Right cardiac atrium (tissue), 5 donors: ENCODE measurements at places on chromosomes 4 and X.

- no peak for DNase-seq
Measured at GRCh38 chrX:17237146-17237545, 137.9 kb upstream of the NHS start.

DNA sequence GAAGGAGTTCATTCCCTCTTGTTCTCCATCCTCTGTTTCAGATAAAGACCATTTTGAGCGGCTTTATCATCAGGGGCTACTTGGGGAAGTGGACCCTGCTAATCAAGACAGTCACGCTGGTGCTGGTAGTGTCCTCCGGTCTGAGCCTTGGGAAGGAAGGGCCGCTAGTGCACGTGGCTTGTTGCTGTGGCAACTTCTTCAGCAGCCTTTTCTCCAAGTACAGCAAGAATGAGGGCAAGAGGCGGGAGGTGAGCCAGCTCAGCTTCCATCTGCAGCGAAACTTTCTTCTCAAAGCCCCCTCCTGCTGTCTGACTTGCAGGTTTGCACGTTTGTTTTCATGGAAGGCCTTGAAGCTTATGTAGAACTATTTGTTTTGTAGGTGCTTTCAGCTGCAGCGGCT is 49.5 kb downstream of the CLCN4 start:
- DNase-seq: no peak

DNA sequence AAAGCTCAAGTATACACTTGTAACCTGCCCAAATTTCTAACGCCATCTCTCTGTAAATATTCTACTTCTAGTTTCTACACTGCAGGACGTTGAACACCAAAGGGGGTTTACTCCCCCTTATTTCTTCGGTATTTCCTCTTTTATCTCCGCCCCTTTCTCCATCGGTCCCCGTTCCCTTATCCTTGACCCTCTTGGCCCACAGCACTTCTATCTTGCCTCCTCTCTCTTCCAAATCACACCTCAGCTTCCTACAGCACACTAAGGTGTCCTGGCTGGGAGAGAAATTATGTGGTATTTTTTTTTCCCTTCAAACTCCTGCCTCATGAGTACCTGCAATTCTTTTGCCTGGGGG is 715 bp downstream of the ZMAT1 start:
- no peak for DNase-seq

- peak; percentile 97 for DNase-seq
Measured at GRCh38 chrX:120560842-120561633, at the start of gene CUL4B. Gene CUL4B, minus strand, starts transcription at chrX:120560962. Its CDS starts 324 bp downstream, at chrX:120560638.

- DNase-seq: no peak
Measured at GRCh38 chr4:139234253-139234652, 45.8 kb downstream of the MGARP start.

DNA sequence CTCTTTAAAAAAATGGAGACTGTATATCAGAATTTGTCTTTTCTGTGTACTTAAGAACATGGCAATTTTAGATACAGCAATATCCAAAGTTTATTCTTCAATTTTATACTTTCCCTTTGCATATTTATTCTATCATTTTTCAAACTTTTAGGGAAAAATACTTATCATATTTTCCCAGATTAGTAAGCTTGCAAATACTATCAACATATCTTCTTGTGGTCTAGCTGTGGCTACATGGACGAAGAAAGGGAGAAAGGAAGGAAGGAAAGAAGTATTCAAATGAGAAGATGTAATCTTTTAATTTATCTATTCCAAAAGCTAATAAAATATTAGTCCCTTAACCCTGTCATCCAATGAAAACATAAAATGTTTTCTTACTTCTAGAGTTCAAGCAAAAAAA is 797.8 kb upstream of the GALNTL6 start:
- DNase-seq: no peak

DNA sequence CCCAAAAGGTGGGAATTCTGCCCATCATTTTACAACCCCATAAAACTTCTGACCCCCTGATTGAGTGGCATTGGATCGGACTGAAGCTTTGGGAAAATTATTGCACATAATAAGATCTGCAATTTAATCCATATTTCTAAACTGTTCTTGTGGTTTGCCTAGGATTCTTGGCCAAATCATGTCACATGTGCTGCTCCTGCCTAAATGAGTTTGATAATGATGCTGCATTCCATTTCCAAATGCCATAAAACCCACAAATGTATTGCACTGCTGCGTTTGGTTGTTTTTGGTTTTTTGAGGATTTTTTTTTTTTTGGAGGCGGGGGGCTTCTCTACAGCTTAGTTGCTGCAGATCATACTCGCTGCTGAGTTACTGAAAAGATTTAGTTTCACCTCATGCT is 153.6 kb downstream of the QDPR start:
- DNase-seq: no peak
